ENCODE measurements at places on chromosomes 6 and 20. TPM values are rescaled to one million over a fixed set of nuclear protein-coding genes. Genes with fewer than 3 reads are reported as not detected.

GRCh38 chr6:16332175-16332542 lies 93.8 kb downstream of the GMPR start:
- H3K27ac ChIP-seq, result peak overlapping the region; percentile 42
- no peaks in the 10 kb centered on the region for H3K36me3 ChIP-seq
- no peak for DNase-seq
- H3K27me3 ChIP-seq, result no peaks in the 10 kb centered on the region
- H3K4me3 ChIP-seq, result no peak overlapping the region

DNA sequence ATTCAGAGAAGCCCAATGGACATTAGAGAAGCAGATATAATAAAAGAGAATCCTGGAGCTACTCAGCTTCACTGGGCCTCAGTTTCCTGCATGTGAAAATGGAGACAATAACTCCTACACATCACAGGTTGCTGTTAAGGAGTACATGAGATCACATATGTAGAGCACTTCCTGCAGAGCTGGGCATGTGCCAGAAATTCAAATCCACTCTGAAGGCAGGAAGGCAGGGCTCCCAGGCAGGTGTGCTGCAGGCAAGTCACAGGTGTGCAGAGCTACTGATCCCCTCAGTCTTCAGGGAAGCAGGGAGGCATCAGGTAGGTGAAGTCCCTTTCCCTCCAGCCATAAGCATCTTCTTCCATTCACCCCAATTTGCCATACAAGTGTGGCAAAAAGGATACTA lies 48.0 kb downstream of the DST start:
- H3K27ac ChIP-seq, result peak overlapping the region; percentile 31
- H3K27me3 ChIP-seq, result no peaks in the 10 kb centered on the region
- H3K36me3 ChIP-seq, result peaks cover 26% of the 10 kb centered on the region
- no peak overlapping the region for H3K4me3 ChIP-seq

DNA sequence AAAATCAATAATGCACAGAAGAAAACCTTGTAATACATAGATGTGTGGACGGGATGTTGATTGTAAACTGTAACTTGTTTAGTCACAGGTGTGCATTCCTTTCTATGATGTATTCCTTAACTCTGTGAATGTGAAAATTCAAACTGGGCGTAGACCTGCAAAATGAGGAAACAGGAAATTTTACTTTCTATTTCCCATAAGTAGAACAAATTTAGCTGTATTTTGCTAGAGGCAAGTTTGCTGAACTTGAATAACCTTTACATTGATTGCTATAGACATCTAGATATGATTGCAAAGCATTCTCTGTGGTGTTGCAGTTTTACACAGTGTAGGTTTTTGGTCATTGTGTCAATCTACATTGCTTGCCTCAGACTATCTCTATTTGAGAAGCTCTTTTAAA lies 368.4 kb upstream of the MAN1A1 start:
- no peak for DNase-seq
- no peaks in the 10 kb centered on the region for H3K4me1 ChIP-seq
- H3K4me3 ChIP-seq, result no peak overlapping the region
- no peaks in the 10 kb centered on the region for H3K36me3 ChIP-seq
- H3K27ac ChIP-seq, result no peak overlapping the region
- no peaks in the 10 kb centered on the region for H3K27me3 ChIP-seq

Gene RAB32
- 26.8 TPM for total RNA-seq

Gene ETV7
- 2.2 TPM for total RNA-seq
